ENCODE measurements at places on chromosomes 2 and 18.

DNA sequence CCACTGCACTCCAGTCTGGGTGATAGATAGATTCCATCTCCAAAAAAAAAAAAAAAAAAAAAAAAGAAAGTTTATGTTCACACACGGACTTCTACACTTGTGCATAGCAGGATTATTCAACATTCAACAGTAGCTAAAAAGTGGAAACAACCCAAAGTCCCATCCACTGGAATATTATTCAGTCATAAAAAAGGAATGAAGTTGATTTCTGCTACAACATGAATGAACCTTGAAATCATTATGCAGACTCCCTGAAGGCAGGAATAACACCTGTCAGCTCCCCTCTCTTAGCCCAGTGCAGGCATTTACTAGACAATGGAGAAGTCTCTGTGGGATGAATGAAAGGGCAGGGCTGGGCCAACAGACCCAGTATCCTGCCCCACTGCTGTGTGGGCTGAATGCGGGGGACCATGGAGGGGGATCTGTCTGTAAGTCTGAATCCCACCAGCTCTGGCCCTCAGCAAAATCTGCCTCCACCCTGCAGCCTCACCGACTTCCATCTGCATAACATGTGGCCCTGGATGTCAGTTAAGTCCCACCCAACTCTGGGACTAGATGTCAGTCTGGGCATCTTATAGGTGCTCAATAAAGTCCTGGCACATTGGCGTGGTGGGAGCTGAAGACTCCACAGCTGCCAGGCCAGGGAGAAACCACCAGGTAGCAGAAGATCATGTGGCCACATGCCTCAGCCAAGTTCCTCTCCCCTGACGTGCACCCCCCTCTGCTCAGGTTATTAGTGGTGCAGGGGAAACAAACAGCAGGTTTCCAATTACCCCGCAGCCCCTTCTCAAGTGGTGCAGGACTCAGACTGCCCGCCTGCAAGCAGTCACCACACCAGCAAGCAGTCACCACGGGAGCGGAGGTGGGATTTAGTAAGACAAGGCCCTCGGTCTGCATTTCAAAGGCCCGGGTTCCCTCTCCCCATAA is 8.9 kb downstream of the ZFP36L2 start:
- no peak for DNase-seq

GRCh38 chr2:86238354-86238753 is 39.1 kb downstream of the MRPL35 start:
- no peak for DNase-seq

- DNase-seq, result no peak
Observed at GRCh38 chr18:34821669-34822210, 111.6 kb downstream of the DTNA start.

DNA sequence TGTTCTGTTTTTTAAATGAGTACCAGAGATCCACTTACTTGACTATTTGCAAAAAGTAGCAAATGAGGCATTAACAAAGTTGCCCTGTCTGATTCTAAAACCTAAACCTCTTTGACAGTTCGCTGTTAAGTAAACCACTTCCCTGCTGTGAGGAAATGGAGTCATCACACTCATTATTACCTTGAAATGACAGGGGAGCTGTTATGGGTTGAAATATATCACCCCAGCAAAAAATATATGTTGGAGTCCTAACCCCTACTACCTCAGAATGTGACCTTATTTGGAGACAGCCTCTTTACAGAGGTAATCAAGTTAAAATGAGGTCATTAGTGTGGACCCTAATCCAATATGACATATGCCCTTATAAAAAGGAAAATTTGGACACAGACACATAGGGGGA is 36.1 kb downstream of the DHRS9 start:
- DNase-seq, result no peak

- no peak for DNase-seq
Observed at GRCh38 chr2:137383391-137383790, 580.9 kb upstream of the HNMT start.

DNA sequence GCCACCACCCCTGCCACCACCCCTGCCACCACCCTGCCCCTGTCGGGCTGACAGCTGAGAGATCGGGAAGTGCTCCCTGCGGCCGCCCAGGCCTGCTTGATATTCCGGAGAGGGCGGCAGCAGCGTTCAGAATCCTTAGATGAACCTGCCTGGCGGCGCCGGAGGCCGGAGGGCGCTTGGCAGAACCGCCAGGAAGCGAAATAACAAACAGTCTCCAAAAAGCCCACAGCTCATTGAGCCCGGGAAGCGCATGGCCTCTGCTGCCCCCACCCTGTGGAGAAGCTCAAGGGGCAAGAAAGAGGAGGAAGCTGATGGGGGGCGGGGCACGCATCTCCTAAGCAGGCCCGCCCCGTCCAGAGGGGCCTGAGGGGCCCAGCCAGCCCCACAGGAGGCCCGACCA is 92.2 kb upstream of the MBOAT2 start:
- DNase-seq, result no peak

GRCh38 chr2:26243470-26244308 is 743 bp downstream of the HADHA start:
- DNase-seq, result no peak

- DNase-seq, result no peak
Observed at GRCh38 chr2:16726147-16726546, 60.5 kb upstream of the CYRIA start.

GRCh38 chr2:3459185-3460015 is 59.9 kb downstream of the ADI1 start:
- DNase-seq, result no peak

- DNase-seq, result no peak
Observed at GRCh38 chr2:45816272-45816671, 164.8 kb downstream of the PRKCE start.

- no peak for DNase-seq
Observed at GRCh38 chr2:182854375-182855105, 11.9 kb downstream of the FRZB start.

- peak; percentile 43 for DNase-seq
Observed at GRCh38 chr2:9594366-9595054, 36.3 kb downstream of the YWHAQ start.

DNA sequence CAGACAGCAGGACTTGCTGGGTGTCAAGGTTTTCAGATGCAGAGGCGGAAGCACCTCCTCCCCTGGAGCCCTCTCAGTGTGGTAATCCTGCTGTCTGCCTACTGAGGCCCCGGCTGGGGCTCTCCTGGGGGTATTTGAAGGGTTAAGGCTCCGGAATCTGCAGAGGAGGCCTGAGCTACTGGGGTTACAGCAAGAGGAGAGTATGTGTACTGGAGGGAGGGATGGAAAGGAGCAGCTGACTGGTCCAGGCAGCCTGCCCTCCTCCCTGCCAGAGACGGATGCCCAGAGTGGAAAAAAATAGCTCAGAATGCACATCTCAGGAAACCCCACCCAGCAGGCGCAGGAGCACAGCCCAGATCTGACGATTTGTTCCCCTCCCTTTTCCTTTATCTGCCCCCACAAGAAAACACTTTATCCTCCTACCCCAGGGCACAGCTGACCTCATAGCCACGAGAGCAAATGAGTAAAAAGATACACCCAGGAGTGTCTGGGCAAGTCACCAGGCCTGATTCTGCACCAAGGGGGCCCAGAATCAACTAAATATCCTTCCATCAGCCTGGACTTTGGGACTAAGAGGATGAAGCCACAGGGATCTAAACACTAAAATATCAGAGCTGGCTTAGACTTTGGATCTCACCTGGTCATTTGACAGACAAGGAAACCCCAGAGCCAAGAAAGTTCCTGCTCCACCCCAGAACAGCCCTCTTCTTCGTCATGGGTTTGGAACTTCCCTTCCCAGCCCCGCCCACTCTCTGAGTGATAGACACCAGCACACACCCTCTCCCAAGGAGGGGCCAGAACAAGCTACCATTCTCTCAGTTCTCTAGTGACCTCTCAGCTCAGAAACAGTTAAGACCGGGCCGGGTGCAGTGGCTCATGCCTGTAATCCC is 5.5 kb downstream of the TMBIM1 start:
- DNase-seq, result peak; percentile 89

DNA sequence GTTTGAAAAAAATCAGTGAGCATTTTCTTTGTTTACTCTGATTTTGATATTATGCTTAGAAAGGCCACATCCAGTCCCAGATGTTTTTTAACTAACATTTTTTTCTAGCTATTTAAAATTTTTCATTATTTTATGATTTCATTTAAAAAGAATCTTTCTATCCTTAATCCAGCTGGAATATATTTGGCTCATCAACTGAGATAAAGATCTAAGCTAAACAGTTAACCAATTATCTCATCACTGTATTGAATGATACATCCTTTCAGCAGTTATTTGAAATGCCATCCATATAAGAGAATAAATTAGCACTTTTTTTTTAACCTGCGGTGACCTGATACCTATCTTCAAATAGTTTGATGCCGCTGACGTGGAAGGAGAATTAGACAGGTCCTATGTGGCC is 245.5 kb upstream of the COPS8 start:
- DNase-seq, result peak; percentile 40

- DNase-seq, result no peak
Observed at GRCh38 chr2:9739531-9739964, 103.7 kb upstream of the TAF1B start.

- DNase-seq, result peak; percentile 85
Observed at GRCh38 chr2:71935262-71935848, 212.3 kb downstream of the CYP26B1 start.

- DNase-seq, result no peak
Observed at GRCh38 chr18:11689669-11690565, 853 bp downstream of the GNAL start.

- DNase-seq, result peak; percentile 38
Observed at GRCh38 chr2:23637011-23637778, 252.2 kb downstream of the KLHL29 start.

GRCh38 chr2:119464981-119465380 is 33.3 kb downstream of the TMEM37 start:
- no peak for DNase-seq

DNA sequence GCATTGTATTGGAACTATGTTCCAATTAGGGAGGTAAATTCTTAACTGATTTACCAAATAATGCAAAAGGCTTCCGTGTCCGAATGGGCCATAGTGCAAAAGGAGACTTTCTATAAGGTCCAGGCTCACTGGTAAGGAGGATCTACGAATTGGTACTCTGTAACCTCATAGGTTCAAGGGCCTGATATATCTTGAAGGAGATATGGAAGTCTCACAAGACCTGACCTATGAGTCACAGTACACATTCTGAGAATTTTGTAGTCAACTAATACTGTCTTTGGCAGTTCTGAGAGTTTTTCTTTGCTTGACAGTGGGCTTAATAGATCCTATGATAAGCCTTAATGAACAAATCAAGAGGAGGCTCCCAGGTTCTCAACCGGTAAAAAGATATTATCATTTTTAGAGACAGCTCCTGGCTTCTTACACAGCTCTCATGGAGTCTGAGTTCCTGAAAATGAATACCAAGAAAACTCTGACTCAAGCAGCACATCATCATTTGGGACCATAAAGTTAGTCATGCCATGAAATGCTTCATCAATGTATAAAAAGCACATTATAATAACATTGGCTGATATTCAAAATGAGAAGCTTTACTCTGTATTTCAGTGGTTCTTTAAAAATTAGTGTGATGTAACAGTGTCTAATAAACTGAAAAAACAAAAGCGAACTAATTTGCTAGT is 1275.2 kb upstream of the CRIM1 start:
- DNase-seq, result no peak

DNA sequence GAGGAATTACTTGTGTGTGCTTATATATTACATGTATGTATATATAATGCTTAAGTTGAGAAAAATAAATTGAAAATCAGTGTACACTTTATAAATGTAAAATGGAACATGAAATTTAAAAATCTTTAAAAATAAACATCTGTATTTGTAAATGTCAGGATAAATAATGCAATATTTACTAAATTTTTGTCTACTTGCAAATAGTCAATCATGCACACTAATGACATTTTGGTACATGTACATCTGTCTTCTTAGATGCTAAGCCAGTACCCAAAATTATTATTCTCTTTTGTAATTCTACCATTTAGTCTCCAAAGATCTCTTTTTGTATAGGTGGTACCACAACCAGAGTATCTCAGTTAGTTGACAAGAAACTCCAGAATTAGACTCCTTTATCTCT is 96.4 kb upstream of the SCN1A start:
- no peak for DNase-seq

GRCh38 chr2:240295256-240296103 is 140.0 kb upstream of the GPC1 start:
- no peak for DNase-seq

- no peak for DNase-seq
Observed at GRCh38 chr18:29157057-29157780, 980.3 kb upstream of the CDH2 start.

GRCh38 chr2:237042101-237042500 is 43.6 kb upstream of the COPS8 start:
- DNase-seq, result no peak

DNA sequence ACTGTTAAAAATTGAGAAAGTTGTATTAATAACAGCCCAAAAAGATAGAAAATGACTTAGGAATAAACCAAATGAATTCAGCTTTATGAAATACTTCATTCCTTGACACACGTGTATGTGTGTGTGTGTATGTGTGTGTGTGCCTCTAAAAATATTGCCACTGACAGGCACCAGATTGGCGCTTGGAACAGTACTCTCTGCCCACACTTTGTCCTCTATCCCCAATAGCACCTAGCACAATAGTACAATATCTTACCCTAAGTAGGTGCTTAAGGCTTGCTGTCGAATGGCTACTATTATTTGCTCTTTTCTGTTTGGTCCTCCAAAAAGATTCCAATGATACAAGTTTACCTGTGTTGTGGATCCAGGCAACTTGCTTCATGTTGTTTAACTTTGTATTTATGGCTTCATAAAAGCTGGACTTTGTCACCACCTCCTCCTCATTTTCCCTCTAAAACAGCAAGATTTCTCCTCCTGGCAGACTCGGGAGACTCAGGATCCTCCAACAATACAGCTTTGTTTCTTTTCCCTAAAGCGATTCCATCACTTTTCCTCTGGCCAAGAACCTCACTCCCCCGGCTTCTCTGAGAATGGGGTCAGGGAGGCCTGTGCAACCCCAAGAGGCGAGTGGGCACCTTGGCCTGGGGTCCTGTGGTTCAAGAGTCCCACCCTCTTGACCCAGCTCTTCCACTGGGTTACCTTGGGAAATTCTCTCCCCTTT is 43.3 kb upstream of the LCLAT1 start:
- no peak for DNase-seq

DNA sequence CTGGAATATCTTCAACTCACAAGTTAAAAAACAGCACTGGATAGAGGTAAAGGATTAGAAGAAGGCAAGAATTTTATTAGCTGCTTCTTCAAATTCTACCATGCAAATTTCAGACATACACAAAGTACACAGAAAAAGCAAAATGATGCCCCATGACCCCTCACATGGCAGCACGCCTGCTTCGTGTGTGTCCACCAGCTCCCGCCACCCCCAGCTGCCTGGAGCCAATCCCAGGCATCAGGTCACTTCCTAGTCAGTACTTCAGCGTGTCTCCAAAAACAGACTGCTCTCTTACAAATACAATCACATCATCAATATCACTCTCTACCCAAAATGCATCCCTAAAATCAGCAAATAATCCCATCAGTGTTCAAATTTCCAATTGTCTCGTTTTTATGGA is 35.8 kb downstream of the IMPA2 start:
- DNase-seq, result no peak

- no peak for DNase-seq
Observed at GRCh38 chr2:11466307-11467128, 557 bp upstream of the E2F6 start.

- no peak for DNase-seq
Observed at GRCh38 chr18:62569081-62569655, 46.3 kb downstream of the ZCCHC2 start.

All from BJ (cell line).